ENCODE measurements at places on chromosomes 5 and 9.

DNA sequence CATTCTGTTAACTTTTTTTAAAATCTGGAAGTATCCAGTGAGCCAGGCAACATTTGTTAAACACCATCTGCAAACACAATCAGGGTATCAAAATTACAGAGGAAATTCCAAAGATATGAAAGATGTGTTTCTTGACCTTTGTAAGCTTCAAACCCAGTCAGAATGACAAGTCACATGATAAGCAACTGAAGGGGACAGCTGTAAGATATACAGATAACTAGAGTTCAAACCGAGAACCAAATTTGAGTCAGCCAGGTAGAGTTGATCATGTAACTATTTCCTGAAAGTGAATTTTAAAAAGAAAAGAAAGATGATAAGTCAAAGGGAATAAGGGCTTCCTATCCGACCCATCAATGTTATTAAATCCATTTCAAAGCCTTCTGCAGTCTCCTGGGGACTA is 196.2 kb downstream of the DEPDC1B start:
- no peak for DNase-seq

GRCh38 chr5:120567066-120567465 is 103.0 kb downstream of the PRR16 start:
- DNase-seq = no peak

DNA sequence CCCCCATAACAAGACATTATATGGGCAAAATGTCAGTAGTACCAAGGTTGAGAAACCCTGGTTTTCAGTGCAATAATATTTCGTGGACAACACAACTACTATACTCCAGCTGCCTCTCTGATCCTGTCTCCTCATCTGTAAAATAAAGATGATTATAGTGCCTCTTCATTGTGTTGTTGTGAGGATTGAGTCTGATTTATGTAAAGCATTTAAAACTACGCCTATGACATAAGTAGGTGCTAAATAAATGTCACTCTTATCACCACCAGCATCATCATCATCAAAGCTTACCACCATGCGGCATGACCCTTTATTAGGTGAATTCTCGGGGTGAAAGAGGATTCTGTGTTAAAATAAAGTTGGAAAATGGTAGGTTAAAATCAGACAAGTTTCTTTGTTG is 67.8 kb upstream of the IFNE start:
- no peak for DNase-seq

DNA sequence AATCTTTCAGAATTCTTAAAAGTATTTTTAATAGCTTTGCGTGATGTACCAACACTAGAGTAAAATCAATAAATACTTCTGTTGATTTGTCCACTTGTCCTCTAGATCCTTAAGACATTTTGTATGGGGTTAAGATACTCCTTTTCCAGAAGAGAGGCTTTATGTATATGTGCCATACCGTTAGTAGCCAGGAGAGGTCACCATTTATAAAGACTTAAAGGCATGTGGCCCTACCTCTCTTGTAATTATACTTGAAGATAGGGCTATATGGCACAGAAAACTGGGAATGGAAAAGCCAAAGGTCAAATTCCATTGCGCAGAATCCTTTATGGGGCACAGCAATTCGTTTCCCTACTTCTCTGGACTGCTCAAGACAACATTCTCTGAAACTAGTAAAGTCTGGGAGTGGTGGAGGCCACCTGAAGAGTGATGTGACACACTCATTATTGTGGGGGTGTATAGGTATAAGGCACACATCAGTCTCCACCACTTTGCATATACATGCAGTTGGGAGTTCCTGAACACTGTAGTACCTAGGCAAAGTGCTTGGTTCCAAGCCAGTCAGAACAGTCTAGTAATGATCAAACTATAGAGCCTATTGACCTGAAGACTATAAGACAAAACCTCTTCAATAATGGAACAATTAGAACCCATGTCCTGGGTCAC is 140.1 kb upstream of the FBXL17 start:
- no peak for DNase-seq

GRCh38 chr5:88924330-88924657 is 41.3 kb upstream of the MEF2C start:
- no peak for DNase-seq

GRCh38 chr5:143870871-143871632 is 59.1 kb downstream of the HMHB1 start:
- DNase-seq = no peak

DNA sequence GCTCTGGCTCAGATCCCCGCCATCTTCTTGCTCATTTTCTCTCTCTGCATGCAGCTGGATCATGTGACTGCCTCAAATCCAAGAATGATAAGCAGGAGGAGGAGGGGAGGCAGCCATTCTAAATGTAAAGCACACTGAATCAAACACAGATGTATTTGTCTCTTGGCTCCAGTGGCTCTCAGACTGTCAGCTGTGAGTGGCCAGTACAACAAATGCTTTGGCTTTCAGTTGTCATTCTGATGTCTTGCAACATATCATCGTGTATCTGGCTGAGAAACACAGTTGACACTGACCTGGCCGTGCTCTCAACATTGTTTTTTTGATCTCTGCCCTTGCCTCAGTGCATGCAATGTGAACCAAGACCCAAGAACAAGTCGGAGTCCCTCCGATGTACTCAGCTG is 233.1 kb downstream of the ADAMTSL1 start:
- DNase-seq = no peak

DNA sequence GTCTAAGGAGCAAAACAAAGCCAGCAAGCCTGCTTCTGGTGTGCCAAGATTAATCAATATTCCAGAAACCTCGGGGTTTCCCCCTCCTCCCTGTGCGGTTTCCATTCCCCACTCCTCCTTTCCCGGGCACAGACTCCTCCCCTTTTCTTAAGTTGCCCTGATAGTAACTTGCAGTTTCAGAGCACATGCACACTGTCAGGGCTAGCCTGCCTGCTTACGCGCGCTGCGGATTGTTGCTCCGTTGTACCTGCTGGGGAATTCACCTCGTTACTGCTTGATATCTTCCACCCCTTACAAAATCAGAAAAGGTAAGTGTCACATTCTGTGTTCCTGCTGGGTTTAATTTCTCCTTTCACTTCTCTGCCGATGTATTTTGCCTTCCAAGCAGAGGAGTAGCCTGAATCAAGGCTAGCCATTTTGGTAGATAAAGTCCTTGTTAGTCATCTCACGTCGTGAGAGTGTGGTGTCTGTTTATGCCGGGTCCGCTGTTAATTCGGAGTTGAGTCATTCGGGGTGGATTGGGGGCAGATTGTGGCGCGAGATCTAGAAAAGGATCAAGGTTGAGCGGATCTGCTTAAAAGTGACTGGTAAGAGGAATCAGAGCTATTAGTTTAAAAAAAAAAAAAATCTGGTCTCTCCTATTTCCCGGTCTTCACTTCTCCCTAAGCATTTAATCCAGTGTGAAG is at the start of gene SLC1A3:
Gene SLC1A3 (plus strand): TSS at position 179 of the 686 bp plus-strand sequence. CDS start 1,818 bp downstream, outside the sequence.
- no peak for DNase-seq

DNA sequence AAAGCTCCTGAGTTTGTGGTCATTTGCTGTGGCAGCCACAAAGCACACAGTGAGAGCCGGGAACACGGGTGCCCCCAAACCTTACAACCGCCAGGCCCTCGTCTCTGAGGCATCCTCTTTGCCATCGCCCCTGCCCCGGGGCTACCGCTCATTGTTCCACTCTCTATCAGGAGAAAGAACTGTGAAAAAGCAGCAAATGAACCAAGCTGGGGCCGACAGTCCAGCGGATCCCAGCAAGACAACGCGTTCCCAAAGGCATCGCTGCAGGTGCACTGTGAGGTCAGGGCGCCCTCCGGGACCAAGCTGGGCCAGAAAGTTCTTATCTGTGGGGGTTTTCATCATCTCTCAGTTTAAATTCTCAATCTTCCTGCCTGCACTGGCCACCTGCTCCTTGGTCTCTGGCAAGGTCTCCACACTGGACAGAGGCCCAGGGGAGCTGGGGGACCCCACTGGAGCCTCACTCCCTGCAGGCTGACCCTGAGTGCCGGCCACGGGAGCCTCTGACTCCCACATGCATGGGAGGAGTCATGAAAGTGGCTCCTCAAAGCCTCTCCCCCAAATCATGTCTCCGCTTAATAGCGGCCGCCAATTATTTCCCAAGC is 32.1 kb downstream of the VAV2 start:
- no peak for DNase-seq

DNA sequence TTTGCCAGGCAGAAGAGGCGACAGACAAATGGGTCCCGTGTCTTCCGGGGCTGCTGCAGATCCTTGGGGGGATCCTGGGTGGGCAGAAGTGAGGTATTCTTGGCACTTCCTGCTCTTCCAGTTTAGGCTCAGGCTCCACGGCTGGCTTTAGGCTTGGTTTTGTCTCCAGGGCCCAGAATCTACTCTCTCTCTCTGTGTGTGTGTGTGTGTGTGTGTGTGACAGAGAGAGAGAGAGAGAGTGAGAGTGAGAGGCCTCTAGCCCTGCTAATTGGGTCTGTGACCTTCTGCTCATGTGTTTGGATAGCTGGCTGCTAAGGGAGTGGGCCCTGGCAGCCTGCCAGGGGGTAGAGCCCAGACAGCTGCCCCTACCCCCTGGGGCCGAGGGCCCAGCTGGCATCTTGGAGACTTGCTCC is 39.3 kb downstream of the CRB2 start:
- DNase-seq = no peak

DNA sequence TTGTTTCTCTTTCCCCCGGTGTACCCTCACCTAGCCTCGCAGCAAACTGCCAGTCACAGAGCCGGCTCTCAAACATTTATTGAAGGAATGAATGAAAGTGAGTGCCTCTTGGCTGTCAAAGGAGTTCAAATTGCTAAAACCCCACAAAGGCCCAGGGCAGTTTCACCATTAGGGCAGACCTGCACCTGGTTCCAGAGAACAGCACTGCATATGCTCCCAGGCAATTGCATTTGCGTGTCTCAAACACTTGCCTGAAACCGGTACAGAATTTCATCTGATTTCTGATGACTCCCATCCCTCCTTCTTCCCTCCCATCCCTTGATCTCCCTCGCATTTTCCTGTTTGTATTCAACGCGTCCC is 165.6 kb upstream of the ZNF462 start:
- DNase-seq = no peak

DNA sequence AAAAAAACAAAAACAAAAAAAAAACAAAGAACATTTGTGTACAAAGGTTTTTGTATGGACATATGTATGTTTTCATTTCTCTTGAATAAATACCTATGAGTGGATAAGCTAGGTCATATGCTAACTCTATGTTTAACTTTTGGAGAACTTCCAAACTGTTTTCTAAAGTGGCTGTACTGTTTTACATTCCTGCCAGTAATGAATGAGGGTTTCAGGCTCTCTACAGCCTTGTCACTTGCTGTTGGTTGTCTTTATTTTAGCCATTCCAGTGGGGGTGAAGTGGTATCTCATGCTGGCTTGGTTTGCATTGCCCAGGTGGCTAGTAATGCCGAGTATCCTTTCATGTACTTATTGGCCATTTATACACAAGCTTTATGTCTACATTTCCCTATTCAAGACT is 9.1 kb upstream of the TRIO start:
- DNase-seq = no peak

DNA sequence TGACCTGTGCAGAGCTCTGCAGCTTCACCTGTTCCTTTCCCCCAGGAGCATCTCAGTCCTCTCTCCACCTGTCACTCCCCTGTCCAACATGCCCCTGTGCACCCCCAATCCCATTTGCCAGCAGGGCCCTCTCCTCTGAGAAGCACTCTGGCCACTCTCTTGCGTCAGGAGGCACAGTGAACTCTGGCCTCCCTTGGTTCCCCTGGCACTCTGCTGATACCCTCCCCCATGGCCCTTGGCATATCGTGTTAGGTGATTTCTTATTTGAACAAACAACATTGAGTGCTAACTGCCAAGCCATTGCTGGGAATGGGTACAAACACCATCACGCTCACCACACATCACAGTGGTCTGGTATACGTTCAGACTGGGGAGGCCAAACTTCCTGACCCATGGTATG is 20.9 kb upstream of the TNIP1 start:
- no peak for DNase-seq

GRCh38 chr9:18073002-18073401 is 401.0 kb upstream of the ADAMTSL1 start:
- no peak for DNase-seq

- DNase-seq = no peak
These were observed 704 bp upstream of the LHX6 start for GRCh38 chr9:122229485-122229837.

GRCh38 chr5:172585114-172585513 is 55.9 kb upstream of the NEURL1B start:
- DNase-seq = no peak

DNA sequence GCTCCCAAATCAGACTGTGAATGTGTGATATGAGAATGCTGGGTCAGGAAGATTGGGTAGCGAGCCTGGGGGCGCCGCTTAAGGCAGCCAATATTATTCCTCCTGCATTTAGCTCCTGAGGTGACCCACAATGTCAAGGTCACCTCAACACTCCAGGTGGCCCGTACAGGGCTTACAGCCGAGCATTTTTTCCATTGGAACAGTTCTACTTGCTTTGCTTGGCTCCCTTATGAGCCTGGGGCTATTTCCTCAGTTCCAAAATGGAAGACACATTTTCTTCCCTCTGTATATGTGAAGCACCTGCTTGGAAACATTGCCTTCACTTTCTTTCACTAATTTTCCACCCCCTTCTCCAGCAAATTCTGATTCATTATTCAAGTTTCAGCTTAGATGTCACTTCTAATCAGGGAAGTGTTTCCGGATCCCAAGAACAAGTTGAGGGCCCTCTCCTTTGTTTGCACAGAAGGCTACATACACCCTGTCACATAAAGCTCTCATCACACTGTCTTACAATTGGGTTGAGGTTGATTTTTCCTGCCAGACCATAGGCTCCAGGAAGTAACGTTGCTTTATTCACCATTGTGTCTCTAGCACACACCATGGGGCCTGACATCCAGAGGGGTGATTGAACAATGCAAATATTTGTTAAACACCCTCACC is 330.2 kb downstream of the PIK3R1 start:
- no peak for DNase-seq

Measured in forelimb muscle (tissue), 1 donor.